ENCODE measurements at places on chromosomes 5 and 9.

DNA sequence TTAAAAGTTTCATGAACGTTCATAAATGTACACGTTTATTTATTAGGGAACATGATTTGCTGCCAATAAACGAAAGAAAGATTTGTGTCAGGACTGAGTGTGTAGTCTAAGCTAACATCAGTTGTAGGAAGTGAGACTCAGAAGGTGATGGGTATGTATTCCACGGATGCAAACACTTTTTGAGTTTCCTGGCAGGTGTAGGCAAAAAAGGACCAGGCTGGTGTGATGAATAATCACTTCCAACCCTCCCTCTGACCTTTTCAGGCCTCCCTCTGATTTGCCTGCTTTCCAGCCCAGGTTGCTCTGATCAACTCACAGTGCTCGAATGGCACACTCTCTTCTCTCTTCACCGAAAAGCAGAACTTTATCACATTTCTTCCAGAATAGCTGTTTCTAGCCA, 51.8 kb downstream of the BASP1 start:
- no peak for DNase-seq

GRCh38 chr5:113296676-113297075, 138.1 kb downstream of the TSSK1B start:
- no peak for DNase-seq

GRCh38 chr5:150302301-150303069, at the start of gene ARSI:
ARSI (minus strand) TSS chr5:150302905; CDS start chr5:150302373, 532 bp downstream.
- DNase-seq, result no peak

DNA sequence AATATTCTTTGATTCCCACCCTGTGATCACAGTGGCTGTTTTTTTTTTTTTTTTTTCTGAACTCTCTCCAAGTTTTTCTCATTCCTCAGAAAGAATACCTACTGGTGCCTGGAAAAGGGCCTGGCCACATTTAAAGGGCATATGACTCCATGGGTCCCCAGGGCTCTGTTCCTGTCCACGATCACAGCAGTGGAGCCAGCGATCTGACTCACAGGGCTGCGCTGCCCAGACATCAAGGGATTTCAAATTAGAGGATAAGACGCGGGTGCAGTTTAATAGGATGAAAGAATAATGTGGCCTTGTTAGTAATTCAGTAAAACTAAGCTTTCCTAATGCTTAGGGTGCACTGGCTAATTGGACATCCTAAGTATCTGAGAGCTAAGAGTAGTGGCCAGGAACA, 175.1 kb upstream of the MSX2 start:
- DNase-seq, result no peak

DNA sequence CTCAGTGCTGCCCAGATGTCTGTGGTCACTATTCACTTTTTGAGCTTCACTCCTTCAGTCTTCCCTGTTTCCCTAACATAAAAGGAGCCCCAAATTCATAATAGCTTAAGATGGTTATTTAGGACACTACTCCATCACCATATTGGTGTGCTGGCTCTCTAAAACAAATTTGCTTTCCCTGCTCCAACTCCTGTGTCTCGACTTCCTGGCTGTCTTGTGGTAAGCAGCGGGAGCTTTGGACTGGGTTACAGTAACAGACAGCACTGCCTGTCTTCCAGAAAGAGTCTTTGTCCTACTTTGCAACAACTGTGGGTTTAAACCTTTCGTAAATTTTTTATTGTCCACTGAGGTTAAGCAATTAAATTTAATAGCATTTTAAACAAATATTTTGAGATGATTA, 389.4 kb downstream of the CDH9 start:
- no peak for DNase-seq

DNA sequence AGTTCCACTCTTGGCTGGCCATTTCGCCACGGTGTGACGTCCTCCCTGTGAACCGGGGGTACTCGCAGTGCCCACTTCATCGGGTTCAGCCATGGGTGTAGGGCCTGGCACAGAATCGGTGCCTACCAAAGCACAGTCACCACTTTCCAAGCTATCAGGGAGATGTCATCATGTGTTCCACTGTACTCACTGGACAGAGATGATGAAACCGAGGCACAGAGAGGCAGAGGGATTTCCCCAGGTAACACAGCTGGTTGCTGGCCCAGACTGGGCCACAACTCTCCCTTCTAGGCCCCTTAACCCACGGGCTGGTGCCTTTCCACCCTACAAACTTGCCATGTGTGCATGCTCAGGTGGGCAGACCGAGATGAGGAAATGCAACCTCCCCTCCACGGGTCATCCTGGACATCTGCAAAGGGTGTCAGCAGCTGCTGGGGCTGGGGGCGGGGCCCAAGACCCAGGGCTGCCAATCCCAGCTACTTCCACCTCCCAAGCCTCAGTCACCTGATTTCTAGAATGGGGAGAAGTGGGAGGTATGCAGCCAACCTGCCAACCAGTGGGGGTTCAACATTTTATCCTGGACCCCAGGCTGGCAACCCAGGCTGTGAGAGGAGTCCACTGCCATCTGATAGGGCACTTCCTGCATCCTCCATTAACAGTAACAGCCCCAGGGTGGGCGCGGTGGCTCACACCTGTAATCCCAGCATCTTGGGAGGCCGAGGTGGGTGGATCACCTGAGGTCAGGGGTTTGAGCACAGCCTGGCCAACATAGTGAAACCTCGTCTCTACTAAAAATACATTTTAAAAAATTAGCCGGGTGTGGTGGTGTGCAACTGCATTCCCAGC, 893 bp upstream of the SH2D3C start:
- DNase-seq, result peak; percentile 52

DNA sequence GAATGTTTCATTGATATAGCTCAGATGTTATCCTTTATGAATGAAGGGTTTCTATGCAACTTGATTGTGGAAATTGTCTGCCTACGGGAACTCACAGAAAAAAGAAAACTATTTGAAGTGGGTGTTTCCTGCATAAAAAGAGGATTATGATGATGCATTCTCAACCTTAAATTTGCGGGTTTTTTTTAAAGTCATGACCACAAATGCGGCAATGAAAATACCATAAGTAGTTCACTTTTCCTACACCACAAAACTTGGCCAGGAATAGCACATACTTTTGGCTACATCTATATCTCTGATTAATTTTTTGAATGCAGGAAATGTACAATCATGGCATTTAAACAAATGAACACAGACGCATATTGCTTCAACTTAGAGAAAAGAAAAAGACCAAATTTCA, 754.7 kb downstream of the DTWD2 start:
- no peak for DNase-seq

DNA sequence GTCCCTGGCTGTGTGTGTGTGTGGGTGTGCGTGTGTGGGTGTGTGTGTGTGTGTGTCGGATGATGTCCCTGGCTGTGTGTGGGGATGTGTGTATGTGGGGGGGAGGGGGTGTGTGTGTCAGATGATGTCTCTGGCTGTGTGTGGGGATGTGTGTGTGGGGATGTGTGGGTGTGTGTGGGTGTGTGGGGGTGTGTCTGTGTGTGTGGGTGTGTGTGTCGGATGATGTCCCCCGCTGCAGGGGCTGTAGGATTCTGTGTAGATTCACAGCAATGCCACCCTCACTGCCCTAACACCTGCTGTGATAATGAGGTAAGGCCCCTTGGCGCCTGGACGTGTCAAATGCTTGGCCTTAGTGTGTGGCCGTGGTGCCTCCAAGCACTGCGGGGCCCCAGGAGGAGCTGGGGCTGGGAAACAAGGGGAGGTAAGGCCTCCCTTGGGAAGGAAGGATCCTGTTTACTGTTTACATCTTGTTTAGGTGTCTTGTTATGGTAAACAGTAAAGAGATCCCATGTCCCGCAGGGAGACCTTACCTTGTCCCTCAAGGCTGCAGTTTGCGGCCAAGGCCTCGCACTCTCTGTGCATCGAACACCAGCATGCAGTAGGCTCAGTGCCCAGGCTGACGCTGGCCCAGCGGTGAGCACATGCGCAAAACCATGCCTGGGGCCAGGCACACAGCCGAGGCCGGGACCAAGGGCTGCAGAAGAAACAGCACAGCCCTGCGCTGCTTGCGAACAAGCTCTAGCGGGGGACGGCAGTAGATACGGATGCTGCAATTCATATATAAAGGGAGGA, 24.1 kb downstream of the AHRR start:
- no peak for DNase-seq

- DNase-seq, result no peak
These were observed 77.5 kb upstream of the TGFBR1 start for GRCh38 chr9:99027443-99027842.

DNA sequence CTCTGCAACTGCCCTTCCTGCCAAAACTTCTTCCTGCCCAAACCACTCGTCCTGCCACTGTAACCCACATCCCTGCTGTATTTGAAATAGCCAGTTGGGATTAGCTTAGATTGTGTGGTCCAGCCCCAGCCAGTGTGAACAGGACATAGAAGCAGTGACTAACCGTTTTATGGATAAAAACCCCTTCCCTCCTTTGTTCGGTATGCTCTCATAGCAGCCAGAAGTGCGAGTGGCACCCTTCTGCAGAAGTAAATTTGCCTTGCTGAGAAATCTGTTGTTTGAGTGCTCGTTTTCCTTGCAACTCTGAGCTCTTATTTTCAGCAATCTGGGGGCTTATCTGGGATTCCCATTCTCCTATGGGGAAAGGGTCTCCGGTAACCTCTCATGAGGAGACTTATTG, 470.0 kb downstream of the PRDM9 start:
- no peak for DNase-seq

DNA sequence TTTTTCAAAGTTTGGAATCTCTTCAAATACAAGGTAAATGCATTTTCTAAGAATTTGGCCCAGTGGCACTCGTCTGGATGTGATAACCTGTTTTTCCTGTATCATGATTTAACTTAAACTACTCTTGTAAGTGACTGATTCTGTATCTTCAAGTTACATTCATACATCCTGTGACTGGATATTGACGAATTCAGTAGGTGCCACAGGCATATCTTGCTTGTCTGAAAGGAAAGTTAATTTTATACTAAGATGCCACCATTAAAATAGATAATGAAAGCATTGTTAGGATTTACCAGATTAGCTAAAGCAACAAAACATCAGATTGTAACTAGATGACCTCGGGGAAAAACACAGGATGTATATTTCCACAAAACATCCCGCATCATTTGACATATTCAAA, 175.3 kb upstream of the ZNF608 start:
- no peak for DNase-seq

DNA sequence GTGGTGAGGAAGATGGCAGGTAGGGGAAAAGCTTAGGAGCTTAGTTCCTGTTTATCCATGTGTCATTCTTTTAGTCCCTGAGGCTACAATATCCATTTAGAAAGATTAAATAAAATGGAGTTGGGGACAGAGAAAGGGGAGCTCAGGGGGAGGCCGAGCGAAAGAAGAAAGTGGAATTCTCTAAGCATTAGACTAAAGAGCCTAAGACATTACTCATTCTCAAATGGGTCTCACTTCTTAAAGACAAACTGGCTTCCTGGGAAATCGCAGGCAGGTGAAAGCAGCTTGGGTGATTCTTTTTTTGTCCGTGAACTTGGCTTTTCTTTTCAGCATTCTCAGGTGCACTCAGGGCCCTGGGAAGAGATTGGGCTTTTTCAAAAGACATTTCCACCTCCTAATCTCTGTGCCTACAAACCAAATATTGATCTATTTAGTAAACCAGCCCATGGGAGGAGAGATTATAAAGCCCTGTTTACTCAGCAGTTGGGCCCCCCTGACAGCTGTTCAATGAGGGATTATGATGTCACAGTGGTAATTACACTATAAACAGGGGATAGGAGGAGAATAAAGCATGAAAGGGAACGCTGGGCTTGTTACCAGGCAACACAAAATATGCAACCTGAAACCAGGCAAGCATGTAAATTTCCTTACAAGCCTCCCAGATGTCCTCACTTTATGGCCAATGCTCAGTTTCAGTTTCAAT, 584.0 kb downstream of the ACTL7B start:
- DNase-seq, result no peak

DNA sequence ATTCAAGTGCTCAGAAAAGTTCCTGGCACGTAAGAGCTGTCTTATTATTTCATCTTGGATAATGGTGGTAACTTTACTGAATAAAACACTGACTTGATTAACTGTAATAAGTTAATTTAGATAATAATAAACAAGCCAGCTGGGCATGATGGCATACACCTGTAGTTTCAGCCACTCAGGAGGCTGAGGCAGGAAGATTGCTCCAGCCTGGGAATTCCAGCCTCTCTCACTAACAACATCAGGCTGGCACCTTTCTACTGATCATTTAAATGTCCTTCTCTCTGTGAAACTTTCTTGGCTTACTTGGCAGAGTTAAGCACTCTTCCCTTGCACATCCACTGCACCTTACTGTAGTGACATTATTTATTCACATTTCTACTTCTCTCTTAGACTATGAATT, 20.0 kb downstream of the STOM start:
- DNase-seq, result no peak

- DNase-seq, result no peak
These were observed 15.3 kb downstream of the ASPN start for GRCh38 chr9:92467041-92467440.

GRCh38 chr9:38682713-38683112, 37.2 kb downstream of the FAM240B start:
- no peak for DNase-seq

DNA sequence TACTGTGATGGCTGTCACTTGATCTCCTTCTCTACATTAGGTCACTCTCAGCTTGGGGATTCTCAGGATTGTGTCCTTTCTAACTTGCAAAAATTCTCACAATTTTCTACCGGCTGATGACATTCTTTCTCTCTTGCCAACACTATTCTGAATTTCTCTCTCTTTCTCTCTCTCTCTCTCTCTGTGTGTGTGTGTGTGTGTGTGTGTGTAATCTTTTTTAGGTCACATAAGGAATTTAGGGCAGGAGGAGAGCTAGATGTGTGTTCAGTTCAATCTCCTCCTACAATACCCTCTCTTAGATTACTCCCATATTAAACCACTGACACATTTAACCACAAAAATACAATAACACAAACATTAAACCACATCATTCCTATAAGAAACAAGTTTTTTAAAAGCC, 242.3 kb upstream of the NREP start:
- DNase-seq, result no peak

DNA sequence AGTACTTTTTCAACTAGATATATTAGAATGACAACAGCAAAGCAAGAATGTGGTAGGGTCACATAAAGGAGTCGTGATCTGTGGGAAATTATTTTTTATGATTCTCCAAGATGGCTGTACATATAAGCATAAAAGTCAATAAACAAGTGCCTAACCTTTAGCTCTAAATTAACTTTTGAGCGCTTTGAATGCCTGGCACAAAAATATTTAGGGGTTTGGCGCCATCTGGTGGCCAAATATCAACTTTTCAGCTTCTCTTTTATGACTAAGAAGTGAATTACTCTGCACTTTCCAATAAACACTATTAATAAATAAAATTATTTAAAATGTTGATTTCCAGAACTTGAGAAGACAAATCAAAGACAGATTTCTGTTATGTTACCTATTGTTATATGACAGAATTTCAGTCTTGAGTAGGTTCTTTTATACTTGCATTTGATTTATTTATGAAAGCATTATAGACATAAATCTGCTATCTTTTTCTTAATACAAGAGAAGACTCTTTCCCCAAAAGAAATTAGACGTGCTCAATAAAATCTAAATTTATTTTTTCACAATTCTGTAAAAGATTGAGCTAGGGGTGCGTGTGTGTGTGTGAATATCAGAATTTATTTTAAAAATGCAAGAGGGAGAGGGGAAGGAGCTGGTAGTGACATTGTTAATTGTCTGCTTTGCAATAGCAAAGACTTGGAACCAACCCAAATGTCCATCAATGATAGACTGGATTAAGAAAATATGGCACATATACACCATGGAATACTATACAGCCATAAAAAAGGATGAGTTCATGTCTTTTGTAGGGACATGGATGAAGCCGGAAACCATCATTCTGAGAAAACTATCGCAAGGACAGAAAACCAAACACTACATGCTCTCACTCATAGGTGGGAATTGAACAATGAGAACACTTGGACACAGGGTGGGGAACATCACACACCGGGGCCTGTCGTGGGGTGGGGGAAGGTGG, 36.7 kb upstream of the ARRDC3 start:
- DNase-seq, result peak; percentile 63
